ENCODE measurements at places on chromosomes 7 and 10.

- no peak for DNase-seq
These were observed 3.4 kb downstream of the STAM start for GRCh38 chr10:17647326-17647725.

GRCh38 chr10:105398202-105398601 is 757.1 kb downstream of the SORCS3 start:
- no peak for DNase-seq

- no peak for DNase-seq
These were observed 83.3 kb upstream of the MKLN1 start for GRCh38 chr7:131244259-131244852.

DNA sequence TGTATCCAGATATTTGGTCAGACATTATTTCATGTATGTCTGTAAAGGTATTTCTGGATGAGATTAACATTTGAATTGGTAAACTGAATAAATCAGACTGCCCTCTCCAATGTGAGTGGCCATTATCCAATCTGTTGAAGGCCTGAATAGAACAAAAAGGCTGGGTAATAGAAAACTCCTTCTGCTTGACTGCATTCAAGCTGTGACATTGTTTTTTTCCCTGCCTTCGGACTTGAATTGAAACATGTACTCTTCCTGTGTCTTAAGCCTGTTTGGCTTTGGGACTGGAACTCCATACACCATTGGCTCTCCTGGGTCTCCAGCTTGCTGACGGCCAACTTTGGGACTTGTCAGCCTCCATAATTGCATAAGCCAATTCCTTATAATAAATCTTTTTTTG is 36.0 kb upstream of the ARHGAP21 start:
- DNase-seq: no peak

DNA sequence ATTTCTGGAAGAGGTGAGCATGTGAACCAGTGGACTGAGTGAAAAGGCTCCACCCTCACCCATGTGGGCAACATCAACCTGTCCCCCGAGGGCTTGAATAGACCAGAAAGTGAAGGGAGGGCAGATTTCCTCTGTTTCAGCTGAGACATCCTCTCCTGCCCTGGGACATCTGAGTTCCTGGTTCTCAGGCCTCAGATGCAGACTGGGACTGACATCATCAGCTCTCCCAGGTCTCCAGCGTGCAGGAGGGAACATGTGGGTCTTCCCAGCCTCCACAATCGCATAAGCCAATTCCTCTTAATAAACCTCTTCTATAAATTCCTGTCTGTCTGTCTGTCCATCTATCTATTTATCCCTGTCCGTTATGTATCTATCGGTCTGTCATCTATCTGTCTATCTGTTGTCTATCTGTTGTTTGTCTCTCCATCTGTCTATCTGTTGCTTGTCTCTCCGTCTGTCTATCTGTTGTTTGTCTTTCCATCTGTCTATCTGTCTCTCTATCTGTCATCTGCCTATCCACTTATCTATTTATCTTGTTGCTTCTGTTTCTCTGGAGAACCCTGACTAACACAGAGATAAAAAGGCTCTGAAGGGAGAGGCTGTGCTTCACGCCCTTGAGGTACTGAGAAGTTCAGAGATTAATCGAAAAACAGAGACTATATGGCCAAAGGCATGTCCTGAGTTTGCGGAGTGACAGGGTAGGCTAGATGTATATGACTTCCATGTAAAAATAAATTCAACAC is 140.3 kb upstream of the PFKP start:
- no peak for DNase-seq

- no peak for DNase-seq
These were observed 249.0 kb upstream of the PLXNA4 start for GRCh38 chr7:132825222-132825621.

- peak; percentile 42 for DNase-seq
These were observed at the start of gene THSD7A for GRCh38 chr7:11831736-11832495. TSS of gene THSD7A (minus strand) at chr7:11832198. CDS start at chr7:11831946, 252 bp downstream.

DNA sequence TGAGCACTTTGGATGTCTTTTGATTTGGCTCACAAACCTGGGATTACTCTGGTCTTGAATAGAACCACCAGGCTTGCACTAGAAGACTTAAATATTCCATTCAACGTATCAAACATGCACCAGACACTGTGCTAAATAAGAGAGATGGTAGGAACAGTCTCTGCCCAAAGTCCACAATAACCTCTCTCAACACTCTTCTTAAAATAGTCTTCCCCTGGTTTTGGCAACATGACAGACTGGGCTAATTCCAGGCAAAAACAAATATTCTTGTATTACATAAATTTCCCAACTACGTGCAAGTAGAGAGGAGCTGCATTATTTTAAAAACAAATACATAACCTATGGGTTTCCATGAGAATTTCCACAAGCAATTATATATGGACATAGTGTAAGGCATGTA is 64.8 kb upstream of the PAPSS2 start:
- no peak for DNase-seq

DNA sequence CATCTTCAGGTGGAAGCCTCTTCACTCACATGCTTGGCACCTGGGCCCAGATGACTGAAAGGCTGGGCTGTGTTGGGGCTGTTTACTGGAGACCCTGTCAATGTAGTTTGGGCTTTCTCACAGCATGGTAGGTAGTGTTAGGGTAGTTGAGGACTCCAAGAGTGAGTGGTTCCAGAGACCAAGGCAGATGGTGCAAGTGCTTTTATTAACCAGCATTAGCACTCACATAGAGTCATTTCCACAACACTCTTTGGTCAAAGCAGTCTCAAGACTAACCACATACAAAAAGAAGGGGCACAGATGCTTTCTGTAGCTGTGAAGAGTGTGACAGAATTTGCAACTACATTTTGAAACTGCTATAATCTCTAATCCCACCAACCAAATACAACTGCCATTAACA is 135.0 kb downstream of the RTKN2 start:
- DNase-seq: no peak

- peak; percentile 49 for DNase-seq
These were observed 9.6 kb downstream of the TRIM56 start for GRCh38 chr7:101094791-101095375.

DNA sequence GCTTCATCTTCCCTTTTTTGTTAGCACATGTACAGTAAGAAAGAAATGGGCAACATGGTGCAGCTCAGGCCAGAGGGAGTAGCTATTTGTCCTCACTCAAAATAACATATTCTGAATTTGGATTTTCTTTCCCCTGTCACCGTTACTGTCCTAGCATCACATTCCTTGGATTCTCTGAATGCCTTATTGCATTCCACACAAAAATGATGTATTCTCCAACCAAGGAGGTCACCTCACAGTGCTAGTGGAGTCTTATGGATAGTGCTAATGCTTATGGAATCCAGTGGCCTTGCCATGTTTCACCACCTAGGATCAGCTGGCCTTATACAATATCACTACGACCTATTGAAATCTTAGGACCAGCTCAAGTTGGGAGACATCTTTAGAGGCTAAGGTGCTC is 7.2 kb downstream of the PRSS58 start:
- DNase-seq: no peak

DNA sequence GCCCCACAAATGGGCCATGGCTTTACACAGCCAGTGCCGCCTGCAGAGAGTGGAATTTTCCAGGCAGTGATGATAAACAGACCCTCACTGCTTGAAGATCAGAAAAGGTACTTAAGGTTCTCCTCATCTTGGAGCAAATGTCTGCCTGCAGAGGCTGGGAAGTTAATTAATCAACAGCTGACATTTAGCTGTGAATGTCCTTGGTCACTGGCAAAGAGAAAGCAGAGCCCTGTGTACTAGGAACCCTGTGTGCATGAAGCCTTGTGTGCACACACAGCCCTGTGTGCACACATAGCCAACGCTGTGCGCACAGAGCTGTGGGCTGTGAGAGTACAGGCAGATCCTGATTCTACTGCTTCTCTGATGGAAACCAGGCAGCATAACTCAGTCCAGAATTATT is 291.6 kb upstream of the MKI67 start:
- no peak for DNase-seq

GRCh38 chr10:128744811-128745305 is 618.6 kb upstream of the MKI67 start:
- no peak for DNase-seq

DNA sequence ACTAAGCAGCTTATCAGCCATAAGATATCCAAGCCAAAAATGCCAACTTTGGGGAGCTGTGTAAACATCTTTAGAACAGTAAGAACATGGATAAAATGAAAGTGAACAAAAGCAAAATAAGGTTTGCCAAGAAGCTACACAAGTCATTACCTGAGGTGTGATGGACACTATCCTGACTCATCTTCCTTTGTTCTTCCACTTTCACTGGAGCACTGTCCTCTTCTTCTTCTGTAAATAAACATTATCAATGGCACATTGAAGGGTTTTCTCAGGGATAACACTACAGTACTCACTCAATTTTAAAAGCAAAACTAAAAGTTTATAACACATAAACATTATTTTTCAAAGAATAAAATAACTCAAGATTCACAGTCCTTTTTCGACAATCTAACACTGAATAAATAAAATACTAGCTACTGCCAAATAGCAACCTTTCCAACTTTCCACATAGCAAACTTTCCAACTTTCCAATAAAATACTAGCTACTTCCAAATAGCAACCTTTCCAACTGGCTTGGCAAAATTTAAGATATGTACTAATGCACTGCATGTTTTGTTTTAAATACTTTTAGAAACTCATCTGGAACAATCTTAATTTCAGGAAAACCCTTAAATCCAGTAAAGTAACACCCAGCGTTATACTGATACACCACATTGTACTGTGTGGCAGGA is 174.1 kb downstream of the SKAP2 start:
- no peak for DNase-seq

DNA sequence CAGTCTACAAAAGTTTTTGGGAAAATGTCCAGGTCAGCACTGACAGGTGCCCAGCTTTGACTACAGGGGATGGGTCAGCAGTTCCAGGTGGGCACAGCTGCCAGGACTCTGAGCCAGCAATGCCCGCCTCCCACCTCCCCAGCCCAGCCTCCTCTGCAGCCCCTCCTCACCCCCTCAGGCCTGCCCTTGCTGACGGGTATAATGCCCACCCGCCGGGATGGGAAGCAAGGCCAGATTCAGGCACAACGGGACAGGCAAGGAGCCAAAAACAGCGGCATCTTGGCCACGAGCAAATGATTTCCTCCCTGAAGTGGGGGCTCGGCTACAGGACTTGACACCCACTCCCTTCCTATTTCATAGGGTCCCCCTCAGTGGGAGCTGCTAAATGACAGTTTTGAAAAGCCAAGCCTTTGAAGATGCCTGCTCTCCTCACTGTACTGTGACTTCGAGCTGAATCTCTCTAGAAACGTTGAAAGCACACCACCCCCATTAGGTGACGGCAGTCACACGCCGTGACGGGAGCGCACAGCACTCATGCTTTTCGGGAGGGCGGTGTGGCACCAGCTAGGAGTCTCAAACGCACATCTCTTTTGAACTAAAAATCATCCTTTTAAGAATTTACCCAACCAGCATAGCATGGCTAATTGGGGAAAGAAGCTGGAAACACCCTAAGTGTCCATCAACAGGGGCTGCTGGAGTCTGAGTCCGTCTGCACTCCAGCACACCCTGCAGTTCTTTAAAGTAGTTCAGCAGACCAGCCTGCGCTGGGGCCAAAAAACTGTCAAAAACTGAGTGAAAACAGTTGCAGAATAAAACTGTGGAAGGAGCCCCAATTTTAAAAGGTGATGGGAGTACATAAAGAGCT is 29.6 kb downstream of the MAD1L1 start:
- DNase-seq: no peak

DNA sequence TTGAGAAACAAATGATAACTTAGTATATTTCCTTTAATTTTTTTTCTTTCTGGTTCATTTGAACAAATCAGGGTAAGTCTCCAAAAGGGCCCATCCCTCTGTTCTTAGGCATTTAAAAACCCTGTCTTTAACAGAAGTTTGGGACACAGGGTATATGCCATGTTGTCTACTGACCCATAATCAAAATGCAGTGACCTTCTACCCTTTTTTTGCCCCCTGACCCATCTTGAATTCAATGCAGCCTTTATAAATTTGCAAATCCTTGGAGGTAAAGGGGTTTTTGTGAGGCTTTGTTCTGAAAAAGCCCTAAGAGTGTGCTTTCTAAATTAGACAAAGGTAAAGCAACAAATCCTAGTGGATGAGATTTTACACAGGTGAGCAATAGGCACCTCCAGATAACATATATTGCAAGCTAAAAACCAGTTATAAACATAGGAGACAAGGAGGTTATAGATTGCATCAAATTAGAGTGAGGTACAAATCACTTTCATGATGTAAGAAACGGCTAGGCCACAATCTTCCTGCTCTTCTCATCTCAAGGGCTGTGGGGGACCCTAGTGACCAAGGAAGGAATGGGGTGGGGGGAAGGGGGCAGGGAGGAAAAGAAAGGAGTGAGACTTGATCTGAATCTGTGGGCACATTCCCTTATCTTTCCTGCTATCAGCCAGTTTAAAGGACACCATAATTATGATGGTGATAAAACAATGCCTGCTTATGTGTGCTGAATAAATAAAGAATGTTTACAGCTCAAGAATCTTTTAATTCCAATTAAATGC is 2.7 kb downstream of the SKIDA1 start:
- DNase-seq: no peak

DNA sequence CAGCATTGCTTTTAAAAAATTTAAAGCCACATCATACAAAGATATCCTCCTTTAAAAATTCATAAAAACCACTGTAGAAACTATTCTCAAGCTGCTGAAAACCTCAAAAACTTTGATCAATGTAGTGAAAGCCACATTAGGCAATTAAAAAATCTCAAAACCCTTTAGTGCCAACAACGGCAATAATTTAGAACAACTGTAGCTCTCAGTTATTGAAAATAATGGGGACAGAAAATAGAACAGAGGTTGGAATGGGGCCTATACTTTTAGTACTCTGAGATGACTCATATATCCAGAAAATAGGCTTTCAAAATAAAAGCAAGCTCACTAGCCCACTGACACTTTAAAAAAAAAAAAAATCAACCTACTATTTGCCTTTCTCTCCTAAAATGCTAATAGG is 87.5 kb downstream of the GSAP start:
- DNase-seq: no peak

GRCh38 chr7:36137258-36137657 is 15.8 kb upstream of the EEPD1 start:
- no peak for DNase-seq

DNA sequence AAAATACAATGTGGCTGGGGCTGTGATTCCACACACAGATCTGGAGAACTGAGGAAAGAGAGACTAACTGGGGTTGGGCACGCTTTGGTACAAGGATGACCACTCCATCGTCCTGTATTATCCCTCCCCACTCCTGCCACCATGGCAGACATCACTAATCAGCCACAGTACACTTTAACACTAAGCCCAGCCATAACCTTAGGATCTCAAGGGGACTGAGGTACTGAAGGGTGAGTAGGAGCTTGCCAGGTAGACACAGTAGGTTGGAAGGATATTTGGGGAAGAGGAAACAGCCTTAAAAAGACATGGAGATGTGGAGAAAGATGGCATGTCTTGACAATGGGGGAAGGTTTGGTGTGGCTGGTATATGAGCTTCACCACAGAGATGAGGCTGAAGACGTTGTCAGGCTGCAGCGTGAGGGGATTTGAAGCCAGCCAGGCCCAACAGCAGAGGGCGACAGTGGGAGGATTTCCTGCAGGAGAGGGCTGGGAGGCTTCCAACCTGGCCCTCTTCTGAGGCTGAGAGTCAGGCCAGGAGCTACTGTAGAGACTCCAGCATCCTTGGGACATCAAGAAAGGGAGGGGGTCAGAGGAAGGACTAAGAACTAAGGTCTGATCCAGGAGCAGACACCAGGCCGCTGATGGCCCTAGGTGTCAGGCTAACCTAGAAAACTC is 58.6 kb upstream of the COL13A1 start:
- DNase-seq: peak; percentile 12

- no peak for DNase-seq
These were observed 127.6 kb downstream of the DNAJB9 start for GRCh38 chr7:108697254-108697653.

Measured in hematopoietic multipotent progenitor cell (in vitro differentiated cells).